Fibroblast of skin of left quadriceps (primary cell): ENCODE measurements at places on chromosomes 13 and 19.

DNA sequence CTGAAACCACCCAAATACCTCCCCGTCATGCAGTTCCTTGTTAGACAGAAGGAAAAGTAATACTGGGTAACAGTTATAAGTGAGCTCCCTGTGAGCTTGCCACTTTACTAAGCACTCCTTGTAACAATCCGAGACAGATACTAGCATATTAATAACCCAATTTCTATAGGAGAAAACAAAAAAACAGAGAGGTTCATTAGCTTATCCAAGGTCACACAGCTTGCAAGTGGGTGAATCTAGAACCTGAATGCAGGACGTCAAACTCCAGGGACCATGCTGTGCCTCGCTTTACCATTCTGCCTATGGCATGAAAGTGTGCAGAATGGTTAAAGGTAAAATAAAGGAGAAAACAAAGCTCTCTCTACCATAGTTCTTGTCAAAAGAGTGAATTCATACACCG lies 15.4 kb downstream of the SIGLEC5 start:
- no peak for DNase-seq

GRCh38 chr13:111230385-111230930 lies 90.0 kb upstream of the TEX29 start:
- no peak for DNase-seq

DNA sequence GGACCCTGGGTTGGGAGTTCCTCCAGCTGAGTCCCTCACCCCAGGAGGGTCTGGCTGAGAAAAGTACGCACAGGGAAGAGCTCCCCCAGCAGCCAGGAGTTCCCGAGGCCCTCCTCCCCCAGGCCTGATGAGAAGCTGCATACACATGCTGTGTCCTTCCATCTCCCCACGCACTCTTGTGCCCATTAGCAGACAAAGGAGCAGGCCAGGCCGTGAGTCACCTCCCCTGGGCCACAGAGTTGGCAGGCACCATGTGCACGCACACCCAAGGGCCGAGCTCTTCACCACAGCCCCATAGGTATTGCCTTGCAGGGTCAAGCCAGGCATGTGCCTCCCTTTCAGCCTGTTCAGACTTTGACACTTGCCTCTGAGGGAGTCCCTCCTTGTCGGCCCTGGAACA lies 17.5 kb downstream of the MAU2 start:
- no peak for DNase-seq

DNA sequence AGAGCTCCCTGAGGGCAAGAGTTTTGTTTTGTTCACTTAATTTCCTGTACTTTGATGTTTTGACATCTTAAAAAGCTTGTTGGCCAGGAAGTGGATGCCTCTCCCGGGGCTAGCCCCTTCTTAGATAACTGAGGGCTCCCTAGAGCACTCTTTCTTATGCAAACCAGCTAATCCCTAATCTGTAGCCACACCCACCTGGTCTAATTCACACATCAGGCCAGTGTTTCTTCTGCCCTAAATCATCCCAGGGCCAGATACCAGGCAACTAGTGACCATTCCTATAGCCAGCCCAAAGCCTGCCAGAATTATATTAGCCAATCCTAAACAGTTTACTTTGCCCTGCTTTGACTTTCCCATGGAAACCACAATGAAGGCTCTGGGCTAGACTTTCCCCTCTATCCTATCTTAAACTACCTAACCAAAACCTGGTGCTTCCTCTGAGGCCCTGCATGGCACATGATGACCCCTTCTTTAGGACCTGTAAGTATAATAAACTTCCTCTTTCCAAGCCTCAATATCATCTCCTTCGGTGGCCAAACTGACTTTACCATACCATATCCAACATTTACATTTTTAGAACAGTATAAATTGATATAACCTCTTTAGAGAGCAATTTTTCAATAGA lies 24.8 kb downstream of the WBP4 start:
- no peak for DNase-seq

- peak; percentile 44 for DNase-seq
Observed at GRCh38 chr19:12611361-12611699, 610 bp downstream of the ZNF791 start.

DNA sequence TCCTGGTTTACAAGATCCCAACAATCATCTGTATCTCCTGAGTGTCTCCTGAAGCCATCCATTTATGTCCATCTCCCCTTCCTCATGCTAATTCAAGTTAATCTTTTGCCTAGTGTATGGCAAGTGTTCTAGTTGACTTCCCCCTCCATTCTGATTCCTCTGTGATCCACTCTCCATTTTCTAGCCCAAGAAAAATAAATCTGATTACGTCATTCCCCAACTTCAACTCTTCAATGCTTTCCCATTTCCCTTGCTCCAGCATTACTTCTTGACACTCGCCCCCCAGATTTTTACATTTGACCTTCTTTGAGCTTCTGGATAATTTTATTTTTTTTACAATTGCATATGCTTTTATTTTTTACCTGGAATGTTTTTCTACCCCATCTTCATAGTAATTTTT lies 640.8 kb downstream of the TBC1D4 start:
- DNase-seq = no peak

DNA sequence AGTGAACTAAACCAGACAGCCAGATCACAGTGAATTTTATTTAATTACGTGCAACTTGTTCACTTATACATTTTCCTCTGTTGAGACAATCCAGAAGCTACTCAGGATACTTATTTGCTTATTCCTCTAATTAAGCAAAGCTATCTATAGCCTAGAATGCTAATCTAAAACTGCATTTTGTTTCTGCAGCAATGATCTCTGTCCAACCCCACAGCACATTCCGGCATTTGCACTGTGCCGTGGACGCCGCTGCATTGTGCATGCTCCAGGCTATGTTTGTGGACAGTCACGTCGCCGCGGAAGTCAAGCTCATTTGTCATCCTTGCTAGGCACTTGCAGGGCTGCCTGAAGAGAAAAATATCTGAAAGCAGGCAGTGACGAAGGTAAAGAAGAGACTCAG lies 406.9 kb downstream of the RFC3 start:
- no peak for DNase-seq

DNA sequence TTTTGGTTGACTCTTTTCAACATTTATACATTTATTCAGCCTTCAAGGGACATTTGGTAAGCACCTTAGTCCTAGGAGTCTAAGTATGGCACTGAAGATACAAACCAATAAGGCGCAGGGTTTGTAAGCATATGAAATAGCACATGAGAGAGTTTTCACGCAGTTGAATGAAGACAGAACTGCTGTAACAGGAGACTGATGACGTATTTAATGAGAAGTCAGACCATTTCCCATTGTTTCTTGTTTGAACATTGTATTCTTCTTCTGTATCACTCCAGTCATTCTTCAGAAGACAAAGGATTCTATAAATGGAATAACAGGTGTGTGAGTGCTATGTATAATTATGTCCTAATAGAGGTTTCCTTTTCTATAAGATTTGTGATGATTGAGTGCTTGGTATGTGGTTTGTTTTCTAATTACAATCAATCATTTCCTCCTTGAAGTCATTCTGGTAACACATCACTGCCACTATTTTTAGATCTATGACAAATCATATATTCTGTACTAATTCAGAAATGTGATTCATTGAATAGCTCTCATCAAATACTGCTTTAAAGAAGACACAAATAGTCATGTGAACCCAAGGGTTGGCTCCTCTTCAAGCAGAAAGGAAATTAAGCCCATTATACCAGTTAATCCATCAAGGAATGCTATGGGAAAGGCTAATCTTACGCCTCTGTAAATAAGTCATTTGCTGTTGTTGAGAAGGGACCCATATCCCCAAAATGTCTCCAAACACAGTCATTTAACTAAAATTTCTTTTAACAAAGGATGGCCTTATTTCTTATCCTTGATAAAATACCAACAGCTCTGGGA lies 222.8 kb upstream of the NBEA start:
- no peak for DNase-seq

- DNase-seq = no peak
Observed at GRCh38 chr13:66506979-66507378, 723.2 kb downstream of the PCDH9 start.

DNA sequence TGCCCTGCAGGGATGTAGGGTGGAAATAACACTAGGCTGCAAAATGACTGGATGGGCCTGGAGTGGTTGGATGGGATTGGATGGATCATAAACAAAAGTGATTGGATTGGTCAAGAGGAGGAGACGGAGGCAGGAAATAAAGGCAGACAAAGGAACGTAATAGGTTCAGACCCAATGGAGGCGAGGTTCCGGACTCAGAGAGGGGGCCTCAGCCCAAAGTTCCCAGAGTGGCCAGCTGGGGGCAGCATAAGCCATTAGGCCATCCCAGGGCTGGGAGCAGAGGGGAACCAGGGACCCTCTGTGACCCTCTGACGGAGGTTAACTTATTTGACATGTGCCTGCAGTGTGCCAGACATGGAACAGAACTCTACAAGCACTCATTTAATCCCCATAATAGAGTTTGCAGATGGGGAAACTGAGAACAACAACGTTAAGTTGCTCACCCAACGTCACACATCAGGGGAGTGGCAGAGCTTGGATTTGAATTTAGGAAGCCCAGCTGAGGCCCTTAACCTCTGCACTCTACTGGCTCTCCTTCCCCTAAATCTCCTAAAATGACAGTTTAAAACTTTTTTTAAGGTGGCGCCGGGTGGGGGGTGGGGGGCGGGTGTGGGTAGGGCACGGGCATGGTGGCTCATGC lies 15.3 kb upstream of the MAP1S start:
- no peak for DNase-seq

- no peak for DNase-seq
Observed at GRCh38 chr19:51586103-51586728, 15.1 kb downstream of the ZNF175 start.

DNA sequence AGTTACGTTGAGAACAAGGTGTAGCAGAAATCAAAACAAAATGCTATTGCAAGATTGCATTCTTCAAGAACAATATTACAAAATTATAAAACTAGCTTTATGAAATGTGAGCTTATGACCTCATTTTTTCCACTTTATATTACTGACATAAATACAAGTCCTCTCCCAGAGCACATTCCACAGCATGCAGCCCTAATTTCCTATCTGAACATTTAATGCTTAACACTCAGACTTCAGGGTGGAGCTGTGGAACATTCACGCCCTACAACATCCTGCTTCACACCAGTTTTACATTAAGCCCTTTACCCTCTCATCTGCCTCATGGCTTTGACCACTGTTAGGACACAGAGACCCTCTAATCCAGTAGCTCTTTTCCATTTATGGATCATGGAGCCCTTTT lies 65.5 kb downstream of the EPSTI1 start:
- DNase-seq = no peak

DNA sequence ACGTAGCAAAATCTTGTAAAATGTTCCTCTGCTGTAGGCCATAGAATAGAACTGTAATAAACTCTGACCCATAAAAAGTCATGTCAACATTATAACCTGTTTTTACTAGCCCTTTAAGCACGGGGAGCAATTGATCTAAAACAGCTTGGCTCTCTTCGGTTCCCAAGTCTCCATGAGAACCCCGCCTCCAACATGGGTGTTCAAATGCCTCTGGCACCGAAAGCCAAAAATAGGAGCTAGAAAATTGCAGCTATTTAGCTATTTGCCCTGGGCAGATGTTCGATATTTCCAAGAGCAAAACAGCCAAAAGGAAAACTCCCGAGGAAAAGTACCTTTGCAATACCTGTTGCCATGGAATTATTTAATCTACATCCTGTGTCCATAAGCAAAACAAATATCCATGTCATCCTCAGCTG lies 563.1 kb downstream of the EFNB2 start:
- DNase-seq = no peak

- no peak for DNase-seq
Observed at GRCh38 chr19:50721441-50722137, 1.6 kb upstream of the CLEC11A start.

- no peak for DNase-seq
Observed at GRCh38 chr13:27182844-27183497, 11.4 kb upstream of the USP12 start.

- no peak for DNase-seq
Observed at GRCh38 chr19:522726-523125, 8.8 kb upstream of the CDC34 start.

GRCh38 chr19:35958660-35959039 lies 22.5 kb downstream of the LRFN3 start:
- no peak for DNase-seq

DNA sequence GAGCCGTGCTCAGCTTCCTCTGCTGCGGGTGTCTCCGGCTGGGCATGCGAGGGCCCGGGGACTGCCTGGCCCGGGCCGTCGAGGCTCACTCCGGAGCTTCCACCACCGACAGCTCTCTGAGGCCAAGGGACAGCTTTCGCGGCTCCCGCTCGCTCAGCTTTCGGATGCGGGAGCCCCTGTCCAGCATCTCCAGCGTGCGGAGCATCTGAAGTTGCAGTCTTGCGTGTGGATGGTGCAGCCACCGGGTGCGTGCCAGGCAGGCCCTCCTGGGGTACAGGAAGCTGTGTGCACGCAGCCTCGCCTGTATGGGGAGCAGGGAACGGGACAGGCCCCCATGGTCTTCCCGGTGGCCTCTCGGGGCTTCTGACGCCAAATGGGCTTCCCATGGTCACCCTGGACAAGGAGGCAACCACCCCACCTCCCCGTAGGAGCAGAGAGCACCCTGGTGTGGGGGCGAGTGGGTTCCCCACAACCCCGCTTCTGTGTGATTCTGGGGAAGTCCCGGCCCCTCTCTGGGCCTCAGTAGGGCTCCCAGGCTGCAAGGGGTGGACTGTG lies 1.2 kb downstream of the S1PR4 start:
- DNase-seq = no peak

DNA sequence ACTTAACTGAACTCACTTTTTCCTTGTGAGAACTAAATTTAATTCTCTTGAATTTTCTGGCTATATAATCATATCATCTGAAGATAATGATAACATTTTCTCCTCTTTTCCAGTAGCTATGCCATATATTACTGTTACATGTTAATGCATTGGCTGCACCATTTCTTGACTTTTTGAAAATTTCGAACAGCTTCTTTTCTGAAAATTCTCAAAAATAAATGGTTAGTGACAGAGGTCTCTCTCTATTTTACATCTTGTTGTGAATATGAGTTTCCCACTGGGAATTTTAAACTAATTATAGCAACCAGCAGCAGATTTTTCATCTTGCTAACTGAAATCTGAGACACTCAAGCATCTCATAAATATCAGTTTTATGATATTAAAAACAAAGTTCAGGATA lies 30.6 kb downstream of the MBNL2 start:
- no peak for DNase-seq

GRCh38 chr13:22061806-22062391 lies 391.0 kb downstream of the FGF9 start:
- DNase-seq = no peak

DNA sequence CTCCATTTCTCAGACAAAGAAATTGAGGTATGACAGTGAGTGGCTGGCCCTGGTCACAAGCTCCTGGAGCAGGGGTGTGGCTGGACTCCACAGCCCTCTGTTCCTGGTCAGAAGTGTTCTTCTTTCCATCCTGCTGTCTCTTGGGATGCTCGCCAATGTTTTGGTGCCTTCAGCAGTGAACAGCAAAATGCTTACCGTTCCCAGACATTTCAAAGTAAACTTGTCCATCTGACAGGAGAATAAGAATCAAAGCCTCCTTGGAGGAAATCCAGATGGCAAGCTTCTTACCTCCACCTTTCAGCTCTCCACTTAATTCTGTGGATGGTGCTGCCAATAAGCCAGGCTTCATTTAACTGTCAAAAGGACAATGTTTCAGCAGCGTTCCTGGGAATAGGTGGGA lies 954.1 kb downstream of the UQCRFS1 start:
- no peak for DNase-seq

DNA sequence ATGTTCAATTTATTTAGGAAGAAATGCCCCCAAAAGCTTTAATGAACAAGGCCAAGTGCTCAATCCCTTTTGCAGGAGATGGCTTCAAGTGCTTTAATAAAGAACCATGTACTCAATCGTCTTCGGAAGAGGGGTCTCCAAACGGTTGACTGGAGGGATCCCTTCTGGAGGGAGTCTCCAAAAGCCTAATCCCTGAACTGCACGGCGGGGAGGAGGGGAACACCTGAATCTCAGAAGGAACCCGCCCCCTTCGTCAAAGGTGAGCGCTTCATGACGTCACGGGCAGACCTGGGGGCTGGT lies 505 bp downstream of the PAF1 start:
- DNase-seq = no peak
